NCI-H748 treated with DMSO at 0.1 percent for 48 hours (cell line): ENCODE measurements at places on chromosomes 4 and X.

DNA sequence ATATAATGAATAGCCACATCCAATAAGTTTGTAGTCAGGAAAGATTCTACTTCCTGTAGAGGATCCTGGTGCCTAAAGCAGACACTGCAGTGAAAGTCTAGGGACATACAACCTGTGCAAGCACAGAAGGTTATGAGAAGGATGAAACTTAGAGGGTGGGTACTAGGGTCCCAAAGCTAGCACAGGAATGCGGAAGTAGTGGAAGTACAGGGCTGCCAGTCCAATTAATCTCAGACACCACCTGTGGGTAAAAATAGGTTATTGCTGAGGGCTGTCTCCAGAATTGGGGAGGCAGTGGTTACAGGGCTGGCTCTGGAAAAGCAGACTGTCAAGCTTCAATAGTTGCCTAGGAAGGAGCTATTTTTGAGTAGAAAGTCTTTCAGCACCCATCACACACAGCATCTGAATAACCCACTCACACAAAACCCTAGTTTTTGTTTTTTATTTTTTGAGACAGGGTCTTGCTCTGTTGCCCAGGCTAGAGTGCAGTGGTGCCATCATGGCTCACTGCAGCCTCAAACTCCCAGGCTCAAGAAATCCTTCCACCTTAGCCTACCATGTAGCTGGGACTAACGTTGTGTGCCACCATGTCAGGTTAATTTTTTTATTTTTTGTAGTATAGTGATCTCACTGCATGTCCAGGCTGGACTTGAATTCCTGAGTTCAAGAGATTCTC lies 50.8 kb upstream of the ELF2 start:
- DNase-seq = no peak

DNA sequence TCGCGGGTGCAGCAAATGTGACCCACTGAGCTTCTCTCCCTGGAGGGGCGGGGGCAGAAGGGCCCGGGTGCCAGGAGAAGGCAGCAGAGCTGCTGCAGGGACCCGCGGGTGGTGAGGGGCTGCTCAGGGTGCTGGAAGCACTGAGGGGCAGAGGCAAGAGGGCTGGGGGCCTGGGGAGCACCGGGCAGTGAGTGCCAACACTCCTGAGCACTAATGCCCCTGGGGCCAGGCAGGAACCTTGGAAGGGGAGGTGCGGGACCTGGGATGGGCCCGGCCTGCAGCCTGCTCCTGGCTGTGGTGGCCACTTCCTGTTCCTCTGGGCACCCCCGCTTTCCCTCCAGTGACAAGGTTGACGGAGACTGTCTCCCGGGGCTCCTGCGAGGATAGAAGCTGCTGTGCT lies 66.5 kb upstream of the ADRA2C start:
- DNase-seq = no peak

- DNase-seq = no peak
These were observed 71.4 kb upstream of the GPM6B start for GRCh38 chrX:13888284-13888683.

DNA sequence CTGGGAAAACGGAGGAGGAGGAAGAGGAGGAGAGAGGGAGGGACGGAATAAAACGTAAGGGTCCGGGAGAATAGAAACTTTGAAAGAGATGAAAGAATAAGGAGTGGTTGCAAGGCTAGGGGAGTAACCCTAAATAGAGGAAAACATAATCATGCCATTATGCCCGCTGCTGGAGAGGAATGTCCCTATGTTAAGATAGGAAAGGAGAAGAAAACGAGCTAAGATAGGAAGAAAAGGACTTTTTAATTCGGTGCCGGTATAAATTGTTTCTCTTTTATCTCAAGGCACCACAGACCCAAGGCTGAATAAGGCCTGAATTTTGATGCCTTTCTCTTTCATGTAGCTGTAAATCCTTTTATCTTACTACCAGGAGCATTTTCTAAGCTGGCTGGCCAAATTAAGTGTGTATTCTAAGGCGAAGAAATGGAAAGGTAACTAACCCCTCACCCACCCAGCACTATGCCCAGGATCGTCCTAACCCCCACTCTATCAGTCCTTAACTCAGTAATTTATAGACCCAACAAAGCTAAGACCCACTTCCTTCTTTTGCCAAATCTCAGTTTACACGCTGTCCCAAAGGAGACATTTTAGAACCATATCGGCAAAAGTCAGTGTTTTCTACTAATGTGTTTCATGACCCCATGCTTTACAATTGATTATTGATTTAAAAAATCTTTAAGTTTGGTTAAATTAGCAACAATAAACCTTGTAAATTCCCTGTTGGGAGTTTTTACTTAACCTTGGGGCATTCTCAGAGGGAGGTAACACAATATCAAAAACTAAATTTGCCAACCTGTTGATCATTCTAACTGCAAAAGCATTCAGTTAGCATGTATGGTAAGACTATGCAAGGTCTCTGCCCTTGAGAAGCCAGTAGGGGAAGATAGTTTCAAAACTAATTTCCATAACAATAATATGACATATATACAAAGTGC lies 1.1 kb upstream of the CUL4B start:
- no peak for DNase-seq

- DNase-seq = no peak
These were observed 59.6 kb downstream of the NFKB1 start for GRCh38 chr4:102560571-102561341.

DNA sequence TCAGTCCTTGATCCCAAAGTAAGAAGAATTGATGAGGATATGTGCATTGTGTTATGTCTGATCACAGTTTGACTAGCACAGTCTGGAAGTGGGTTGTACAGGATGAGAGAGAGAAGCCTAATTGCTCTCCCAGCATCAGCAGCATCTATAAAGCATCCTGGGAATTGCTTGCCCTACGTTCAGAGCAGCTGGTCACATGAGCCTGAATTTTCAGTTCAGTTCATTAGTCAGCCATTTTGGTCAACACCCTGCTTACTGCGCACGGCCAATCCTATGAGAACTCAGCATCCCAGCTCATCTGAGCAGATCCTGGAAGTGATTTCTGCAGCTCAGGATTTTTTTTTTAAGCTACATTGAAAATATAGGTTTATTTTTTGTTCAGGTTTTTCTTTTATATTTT lies at the start of gene RUFY3:
RUFY3 (plus strand) TSS at position 218 of the 400 bp plus-strand sequence. CDS start 610 bp downstream, outside the sequence.
- peak; percentile 82 for DNase-seq

DNA sequence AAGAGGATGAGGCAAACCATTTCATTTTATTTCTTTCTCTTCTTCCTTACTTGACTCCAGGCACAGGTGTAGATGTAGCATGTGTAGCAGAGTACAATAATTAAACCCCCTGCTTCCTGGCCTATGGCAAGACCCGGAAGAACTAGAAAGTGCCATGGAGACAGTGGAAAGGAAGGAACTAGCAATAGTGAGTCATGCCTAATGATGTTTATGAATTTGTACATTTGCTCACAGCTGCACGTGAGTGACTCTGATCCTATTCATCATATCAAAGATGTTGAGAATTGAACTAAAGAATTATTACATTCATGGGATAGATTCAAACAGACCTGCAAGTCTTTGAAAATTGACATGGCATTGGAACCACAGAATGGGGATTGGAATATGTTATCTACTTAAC lies 2233.9 kb upstream of the TENM3 start:
- no peak for DNase-seq

- DNase-seq = no peak
These were observed 77.0 kb downstream of the PAPSS1 start for GRCh38 chr4:107643021-107643420.

DNA sequence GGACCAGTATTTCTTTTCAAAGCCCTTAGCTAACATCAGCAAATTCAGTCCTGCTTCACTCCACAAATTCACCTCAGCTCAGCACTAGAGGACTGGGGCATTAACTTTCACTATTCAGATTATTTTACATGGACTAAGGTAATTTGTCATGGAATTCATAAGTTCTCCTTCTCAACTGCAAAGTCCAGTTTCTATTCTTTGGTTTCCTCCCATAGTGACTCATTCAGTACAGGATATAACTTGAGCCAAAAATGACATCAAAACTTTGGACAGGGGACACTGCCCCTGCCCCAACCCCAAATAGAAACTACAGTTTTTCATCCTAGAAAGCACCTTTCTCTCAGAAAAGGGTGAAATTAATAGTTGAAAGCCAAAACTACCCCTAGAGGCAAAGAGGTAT lies 52.7 kb downstream of the COX7B2 start:
- DNase-seq = no peak

DNA sequence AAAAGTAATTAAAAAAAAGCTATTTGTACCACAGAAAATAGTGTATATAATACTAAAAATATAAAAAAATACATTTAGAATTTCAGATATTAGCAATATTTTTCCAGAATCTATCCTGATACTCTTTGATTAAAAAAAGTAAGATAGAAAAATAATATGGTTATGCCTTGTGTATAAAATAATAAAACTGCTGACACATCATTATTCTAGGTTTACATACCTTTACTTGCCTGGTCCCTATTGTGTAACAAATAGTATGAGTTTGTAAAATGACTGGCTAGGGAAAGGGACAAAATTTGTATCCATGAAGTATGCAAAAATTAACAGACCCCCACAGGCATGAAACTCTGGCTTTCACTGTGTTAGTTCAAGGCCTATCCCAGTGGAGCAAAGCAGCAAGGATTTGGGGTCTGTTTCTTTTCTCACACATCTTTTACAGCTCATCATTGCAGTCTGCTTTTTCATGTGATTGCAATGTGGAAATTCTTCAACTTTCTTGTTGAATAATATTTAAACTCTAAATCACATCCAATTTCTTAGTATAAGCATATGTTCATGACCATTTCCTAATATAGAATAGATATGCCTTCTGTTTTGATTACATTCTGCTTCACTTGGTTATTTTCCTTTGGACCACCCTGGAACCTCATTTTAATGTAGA lies 136.7 kb upstream of the PCDH18 start:
- no peak for DNase-seq

DNA sequence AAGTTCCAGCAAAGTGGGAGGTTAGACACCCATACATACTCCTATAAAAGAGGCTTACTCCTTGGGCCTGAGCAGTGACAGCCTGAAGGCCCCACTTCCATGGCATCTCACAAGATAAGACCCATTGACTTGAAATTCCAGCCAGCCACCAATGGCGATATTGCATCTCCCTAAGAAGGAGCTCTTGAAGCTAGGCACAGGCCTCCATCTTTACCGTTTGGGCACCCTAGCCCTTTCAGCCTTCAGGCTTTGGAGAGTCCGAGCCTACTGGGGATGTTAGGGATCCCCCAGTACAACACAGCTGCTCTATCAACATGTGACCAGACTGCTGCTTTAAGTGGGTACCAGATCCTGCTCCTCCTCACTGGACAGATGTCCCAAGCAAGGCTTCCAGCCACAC lies 189.5 kb downstream of the MAGEE1 start:
- DNase-seq = no peak

DNA sequence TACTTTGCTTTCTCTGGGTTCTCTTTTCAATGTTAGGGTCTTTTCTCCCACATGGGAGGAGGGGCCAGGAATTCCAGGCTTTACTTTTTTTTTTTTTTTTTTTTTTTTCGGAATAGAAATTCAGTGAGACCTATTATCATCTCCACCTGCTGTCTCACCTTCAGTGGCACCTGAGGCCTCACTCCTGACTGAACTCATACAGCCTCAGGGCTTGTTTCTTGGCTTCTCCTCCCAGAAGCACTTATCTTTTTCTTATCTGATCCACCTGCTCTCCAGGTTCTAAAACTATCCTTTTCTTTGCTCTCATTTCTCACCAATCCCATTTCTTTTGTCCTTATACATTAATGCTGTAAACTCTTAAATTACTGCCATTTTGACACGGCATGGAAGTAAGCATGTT lies 117.3 kb upstream of the PPP3CA start:
- no peak for DNase-seq

DNA sequence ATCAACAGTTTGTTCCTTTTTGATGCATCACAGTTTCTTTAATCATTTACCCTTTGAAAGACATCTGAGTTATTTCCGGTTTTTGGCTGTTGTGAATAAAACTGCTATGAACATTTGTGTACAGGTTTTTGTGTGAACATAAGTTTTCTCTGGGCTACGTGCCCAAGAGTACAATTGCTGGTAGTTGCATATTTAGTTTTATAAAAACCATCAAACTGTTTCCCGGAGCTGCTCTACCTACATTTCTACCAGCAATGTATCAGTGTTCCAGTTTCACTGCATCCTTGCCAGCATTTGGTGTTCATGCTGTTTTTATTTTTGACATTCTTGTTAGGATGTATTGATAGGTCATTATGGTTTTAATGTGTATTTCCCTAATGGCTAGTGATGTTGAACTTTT lies 17.3 kb downstream of the KDM6A start:
- no peak for DNase-seq

- DNase-seq = no peak
These were observed 9.0 kb upstream of the RPL34 start for GRCh38 chr4:108611365-108611764.
